ENCODE measurements at places on chromosomes 5 and 9.
A peak's percentile ranks its signal among the peaks of the same experiment; 100 is the strongest.

DNA sequence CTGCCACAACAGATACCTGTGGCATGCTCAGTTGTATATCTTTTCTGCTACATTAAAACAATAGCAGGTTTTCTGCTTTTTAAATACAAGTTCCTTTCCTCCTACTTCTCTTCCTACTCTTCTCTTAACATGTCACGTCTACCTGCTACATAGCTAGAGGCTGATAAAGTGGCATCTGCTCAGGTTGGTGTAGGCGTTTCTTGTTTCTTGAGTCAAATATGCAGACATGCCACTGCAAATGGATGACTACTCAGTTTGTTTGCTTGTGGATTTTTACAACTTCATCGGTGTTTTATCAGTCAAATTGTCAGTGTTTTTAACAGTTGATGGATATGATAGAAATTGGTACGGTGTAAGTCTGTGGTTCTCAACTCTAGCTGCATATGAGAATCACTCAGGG lies 525.7 kb downstream of the TLE4 start:
- DNase-seq = no peak

DNA sequence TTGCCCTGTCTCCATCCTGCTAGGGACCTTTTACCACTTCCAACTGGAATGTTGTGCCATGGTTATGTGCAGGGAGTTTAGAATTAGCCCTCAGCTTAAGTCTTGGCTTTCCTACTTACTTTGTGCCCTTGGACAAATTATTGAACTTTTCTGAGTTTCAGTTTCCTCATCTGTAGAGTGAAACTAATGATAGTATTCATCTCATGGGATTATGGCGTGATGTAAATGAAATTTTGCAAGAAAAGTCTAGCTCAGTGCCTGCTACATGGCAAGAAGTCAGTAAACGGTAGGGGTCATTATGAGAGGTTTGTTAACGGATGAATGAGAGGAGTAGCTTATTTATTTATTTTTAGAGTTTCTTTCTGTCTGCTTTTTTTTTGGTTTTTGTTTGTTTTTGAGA lies 1.8 kb downstream of the MVB12B start:
- DNase-seq = no peak

DNA sequence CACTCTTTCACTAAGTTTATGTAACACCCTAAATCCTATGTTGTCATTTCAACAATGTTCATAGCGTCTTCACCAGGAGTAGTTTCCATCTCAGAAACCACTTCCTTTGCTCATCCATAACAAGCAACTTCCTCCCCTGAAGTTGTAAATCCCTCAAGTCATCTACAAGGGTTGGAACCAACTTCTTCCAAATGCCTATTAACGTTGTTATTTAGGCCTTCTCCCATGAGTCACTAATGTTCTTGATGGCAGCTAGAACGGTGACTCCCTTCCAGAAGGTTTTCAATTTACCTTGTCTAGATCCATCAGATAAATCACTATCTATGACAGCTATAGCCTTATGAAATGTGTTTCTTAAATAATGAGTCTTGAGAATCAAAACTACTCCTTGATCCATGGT lies 73.3 kb upstream of the TARS1 start:
- DNase-seq = no peak

GRCh38 chr9:91206806-91207205 lies 154.9 kb downstream of the AUH start:
- no peak for DNase-seq

DNA sequence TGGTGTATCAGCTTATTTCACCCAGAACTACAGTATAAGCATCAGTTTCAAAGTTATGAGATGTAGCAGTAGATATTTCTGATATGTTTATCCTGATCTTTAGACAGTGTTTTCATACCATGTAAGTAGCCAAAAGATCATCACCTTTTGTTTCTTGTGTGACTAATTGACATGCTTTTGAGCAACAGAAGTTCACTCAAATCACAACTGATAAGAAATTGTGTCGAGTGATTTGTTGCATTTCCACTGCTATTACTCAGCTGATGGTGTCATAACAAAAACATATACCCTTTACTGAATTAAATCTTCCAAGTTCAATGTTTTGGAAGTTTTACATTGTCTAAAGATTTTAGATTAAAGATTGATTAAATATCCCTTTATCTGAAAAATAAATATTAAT lies 324.5 kb downstream of the TUSC1 start:
- no peak for DNase-seq

GRCh38 chr5:14482085-14482484 lies 99.5 kb upstream of the OTULINL start:
- no peak for DNase-seq

- no peak for DNase-seq
Measured at GRCh38 chr5:131323378-131323777, 59.5 kb downstream of the CDC42SE2 start.

GRCh38 chr9:117644133-117644931 lies 59.9 kb upstream of the TLR4 start:
- DNase-seq = peak; percentile 81

GRCh38 chr5:134127988-134128647 lies 13.6 kb downstream of the TCF7 start:
- DNase-seq = no peak

- DNase-seq = no peak
Measured at GRCh38 chr5:31939151-31939550, 235.0 kb downstream of the GOLPH3 start.

DNA sequence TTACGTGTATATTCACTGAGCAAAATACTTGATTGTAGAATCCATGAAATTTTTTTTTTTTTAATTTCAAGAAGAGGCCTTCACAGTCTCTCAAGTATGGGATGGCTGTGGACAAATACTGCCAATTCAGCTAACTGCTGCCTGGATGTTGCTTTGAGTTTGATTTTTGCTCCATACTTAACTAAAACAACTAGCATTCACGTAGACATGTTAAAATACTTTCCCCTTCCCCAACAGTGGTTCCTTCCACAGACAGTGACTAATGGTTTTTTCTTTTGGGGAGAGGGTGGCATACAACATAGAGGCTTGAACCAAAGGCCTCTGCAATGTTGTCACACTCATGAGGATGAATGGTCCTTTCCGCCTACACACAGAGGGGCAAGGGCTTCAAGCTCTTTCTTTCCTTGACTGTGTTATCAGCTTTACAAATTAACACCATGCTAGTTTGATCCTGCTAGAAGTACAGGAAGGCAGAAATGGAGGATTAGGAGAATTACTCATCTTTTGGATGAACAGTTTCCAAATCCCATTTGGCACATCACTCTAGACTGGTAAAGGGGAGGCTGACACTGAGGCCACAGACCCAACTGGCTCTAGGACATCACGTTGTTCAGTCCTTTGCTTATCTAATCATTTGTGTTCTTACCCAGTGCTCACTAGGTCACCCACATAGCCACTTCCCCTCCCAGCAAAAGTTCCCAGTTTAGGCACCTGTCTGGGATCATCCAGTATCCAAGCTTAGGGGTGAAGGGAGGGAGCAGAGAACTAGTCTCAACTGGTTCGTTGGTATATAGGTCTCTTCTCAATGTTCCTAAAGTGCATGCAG lies 1.8 kb upstream of the LEAP2 start:
- DNase-seq = peak; percentile 27

DNA sequence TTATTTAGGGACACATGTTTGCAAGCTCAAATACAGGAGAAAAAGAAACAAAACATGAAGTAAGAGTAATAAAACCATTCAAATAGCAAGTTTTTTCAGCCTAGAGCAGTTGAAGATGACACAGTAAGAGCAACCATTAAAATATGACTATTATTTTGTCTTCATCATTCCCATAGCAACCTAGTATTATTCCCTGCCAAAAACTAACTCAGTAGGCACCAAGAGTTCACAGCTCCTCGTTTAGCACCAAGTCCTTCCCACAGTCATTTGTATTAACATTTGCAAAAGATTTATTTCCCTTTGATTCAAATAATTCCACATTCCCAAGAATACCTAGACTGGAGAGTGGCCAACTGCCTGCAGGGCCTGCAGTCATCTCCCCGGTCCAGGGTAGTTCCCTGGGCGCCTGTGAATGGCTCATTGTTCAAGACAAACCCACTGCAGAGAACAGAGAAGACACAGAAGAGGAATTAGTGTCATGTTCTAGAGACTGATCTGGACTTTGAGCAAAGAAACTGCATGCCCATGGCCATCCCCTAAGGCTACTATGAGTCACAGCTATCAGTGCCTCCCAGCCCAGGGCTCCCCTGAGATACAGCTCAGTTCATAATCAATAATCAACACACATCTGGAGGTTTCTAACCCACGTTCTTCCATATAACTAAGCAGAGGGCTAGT lies 139.1 kb upstream of the MAP3K1 start:
- no peak for DNase-seq

GRCh38 chr9:117957267-117957666 lies 253.1 kb downstream of the TLR4 start:
- no peak for DNase-seq

DNA sequence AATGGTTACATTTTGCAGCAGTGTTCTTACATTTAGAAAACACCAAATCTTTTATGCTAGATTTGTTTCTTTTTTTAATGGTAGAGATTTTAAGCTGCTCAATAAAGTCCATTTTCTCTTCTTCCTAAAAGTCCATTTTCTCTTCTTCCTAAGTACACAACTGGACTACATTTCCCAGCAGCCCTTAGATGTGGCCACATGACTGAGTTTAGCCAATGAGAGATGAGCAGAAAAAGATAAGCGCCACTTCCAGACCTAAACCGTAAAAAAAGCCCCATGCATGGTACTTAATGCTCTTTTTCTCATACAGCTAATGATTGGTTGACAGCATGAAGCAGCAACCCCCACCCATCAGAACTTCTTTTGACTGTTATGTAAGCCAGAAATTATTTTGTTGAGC lies 206.7 kb downstream of the FAM114A2 start:
- DNase-seq = peak; percentile 27

DNA sequence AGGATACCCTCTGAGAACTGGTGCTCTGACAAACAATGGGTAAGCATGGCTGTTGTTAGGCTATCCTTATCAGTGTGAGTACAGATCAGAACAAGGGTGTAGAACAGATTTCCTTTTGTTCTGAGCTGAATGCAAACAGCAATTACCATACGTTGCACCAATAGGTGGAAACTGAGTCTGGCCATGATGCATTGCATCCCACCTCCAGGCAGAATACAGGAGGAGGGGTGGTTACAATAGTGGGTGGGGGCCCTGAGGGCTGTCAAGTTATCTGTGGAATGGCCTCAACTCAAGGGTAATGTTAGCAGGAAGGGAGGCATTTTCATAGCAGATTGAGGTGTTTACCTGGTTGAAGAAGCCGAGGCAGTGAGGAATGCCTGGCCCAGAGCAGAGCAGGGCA lies 54.3 kb upstream of the GLRX start:
- no peak for DNase-seq

DNA sequence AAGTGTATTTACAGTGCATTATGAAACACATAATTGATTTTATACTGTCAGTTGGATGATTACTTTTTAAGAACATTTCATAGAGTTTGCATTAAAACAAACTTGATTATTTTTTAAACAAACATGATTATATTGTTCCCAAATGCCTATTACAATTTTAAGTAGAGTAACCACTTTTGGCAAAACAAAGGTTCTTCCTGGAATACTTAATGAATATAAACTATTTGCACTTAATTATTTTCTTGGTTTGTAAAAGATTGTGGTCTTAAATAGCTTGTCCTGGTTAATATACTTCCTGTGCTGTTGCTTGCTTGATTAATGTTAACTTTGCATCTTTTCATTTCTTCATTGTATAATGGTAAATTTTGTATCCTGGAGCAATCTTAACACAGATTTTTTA lies 180.0 kb downstream of the CDH12 start:
- no peak for DNase-seq

DNA sequence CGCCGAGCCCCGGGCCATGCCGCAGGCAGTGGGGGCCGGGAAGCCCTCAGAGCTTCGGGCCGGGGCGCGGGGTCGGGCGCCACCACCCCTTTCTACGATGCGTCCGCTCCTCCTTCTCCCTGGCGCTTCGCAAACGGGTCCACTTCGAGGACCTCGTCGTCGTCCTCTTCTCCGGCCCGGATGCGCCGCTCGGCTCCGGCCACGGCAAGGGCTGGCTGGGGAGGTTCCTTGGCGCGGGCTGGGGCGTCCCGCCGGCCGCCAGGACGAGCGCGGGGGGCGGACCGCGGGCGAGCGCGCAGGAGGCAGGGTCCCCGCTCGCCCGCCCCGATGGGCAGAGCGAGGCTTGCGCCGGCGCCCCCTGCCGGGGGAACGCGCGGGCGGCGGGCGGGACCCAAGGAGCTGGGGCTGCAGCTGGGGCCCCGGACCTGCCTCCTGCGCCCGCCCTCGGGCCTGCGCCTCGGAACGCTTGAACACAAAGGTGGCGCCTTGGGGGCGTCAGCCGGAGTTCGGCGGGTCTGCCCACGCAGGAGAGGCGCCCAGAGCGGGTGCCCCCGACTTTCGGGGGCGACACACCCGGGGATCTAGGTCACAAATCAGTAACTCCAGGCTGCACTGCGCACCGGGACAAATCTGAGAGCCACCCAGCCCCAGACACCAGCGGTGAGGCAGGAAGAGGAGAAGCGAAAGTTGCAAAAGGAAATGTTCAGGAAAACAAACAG lies at the start of gene ROR2:
TSS of gene ROR2 (minus strand) at position 283 of the 719 bp plus-strand sequence.
- DNase-seq = peak; percentile 89

DNA sequence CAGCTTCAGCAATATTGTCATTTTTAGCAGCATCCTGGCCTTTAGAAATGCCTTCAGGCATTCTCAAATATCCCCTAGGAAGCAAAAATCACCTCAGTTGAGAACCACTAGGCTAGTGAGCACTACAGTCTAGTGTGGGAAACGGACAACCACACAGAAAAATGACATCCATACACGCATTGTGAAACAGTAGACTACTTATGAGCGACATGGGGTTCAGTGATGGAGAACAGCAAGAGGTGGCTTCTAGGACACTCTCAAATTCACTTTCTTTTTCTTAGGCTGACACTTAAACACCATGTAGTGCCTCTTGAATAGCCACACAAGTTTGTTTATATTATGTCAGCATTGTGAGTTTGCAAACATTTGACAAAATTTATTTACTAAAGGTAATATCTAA lies 203.0 kb downstream of the KDM4C start:
- no peak for DNase-seq

- no peak for DNase-seq
Measured at GRCh38 chr5:14177634-14178033, 34.5 kb downstream of the TRIO start.

GRCh38 chr9:101650142-101650541 lies 55.4 kb upstream of the PPP3R2 start:
- no peak for DNase-seq

- no peak for DNase-seq
Measured at GRCh38 chr5:15320871-15321270, 179.1 kb upstream of the FBXL7 start.

GRCh38 chr5:146334074-146334533 lies 4.5 kb upstream of the POU4F3 start:
- no peak for DNase-seq
